NCI-H82 (cell line): ENCODE measurements at places on chromosomes 11 and 22.
A peak's percentile ranks its signal among the peaks of the same experiment; 100 is the strongest.

- DNase-seq: peak; percentile 32
Measured at GRCh38 chr22:29301716-29302401, 4.6 kb upstream of the GAS2L1 start.

DNA sequence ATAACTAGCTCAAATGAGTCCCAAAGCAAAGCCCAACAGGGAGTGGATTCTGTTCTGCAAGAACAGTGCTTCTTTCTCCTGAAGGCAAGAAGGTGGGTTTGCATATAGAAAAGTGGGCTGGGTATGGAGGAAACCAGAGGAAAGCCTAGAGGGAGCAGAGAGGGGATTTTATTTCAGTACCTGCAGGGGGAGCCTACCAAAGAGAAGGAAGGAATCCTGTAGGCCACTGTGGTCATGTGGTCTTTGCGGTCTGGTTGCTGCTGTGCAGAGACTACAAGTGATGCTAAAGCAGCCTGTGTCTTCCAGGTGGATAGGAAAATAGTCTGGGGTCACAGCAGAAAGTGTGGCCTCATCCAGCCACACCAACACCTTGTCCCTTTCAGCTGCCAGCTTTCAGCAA is 33.2 kb upstream of the ZBTB16 start:
- DNase-seq: peak; percentile 49

GRCh38 chr11:116065986-116066385 is 561.8 kb upstream of the CADM1 start:
- DNase-seq: no peak

DNA sequence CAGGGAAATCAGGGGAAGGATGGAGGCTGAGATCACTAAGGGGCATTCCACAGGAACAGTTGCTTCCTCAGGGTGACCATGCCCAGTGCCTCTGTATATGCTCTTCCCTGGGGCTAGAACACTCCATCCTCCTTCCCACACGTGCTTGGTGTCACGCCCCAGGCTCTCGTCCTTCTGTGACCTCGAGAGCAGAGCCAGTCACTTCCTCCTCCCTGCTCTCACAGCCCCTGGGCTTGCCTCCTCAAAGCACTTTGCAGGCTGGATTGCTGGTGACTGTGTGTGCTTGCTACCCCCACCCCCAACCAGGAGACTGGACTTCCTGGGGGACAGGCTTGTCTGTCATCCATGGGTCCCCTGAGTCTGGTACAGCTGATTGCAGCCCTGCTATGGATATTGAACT is 56.5 kb upstream of the AMPD3 start:
- DNase-seq: no peak

DNA sequence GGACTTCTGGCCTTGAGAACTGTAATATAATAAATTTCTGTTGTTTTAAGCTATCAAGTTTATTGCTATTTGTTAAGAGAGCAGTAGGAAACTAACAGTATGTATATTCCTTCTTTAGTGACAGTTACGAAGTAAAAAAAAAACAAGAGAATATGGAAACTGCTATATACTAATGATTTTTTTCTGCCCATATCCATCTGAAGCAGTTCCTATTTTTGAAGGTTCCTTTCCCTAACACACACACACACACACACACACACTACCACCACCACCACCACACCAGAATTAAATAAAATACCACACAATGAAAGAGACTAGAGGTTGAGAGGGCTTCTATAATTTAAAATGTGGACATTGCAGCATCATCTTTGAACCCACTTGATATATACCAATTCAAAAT is 44.4 kb upstream of the CARD18 start:
- no peak for DNase-seq

DNA sequence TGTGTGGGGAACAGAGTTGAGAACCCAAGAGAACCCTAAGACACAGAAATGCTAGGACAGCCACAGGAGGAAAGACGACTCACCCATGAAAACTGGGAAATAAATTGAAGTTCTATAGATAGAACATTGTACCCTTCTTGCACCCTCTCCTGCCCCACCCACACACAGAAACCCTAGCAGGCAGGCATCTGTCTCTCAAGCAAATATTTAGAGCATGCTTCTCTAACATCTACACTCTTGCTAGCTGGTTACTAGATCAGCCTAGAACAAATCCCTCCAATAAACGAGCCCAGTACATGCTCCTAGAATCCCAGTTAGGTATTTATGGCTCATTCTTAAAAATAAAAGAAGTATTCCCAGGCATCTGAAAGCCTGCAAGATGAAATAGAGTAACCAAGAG is 32.1 kb upstream of the CLPB start:
- DNase-seq: no peak

GRCh38 chr11:34493468-34493867 is 20.1 kb downstream of the ELF5 start:
- no peak for DNase-seq

- DNase-seq: no peak
Measured at GRCh38 chr22:38122616-38123015, 12.1 kb upstream of the BAIAP2L2 start.

GRCh38 chr11:20873054-20873453 is 203.7 kb downstream of the NELL1 start:
- peak; percentile 80 for DNase-seq

- DNase-seq: no peak
Measured at GRCh38 chr11:128580612-128581011, 6.7 kb downstream of the ETS1 start.

- DNase-seq: no peak
Measured at GRCh38 chr22:26545827-26546226, 33.6 kb upstream of the TFIP11 start.

DNA sequence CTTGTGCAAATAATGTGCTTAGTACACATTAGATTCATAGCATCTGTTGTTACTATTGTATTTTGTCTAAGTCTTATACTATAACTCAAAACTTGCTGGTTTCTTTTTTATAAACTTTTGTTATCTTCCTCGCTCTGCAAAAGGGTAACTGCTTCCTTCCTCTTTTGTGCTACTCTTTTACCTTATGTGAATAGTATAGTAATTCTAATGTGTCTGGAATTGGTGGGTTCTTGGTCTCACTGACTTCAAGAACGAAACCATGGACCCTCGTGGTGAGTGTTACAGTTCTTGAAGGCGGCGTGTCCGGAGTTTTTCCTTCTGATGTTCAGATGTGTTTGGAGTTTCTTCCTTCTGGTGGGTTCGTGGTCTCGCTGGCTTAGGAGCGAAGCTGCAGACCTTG is 563.1 kb upstream of the LUZP2 start:
- DNase-seq: no peak

GRCh38 chr11:21861314-21861713 is 331.6 kb upstream of the ANO5 start:
- DNase-seq: no peak

- DNase-seq: peak; percentile 46
Measured at GRCh38 chr11:119470317-119471291, 47.6 kb upstream of the THY1 start.

- DNase-seq: no peak
Measured at GRCh38 chr11:61052182-61052972, 49.9 kb upstream of the CD5 start.
